GDM1 (cell line): ENCODE measurements at places on chromosomes 16 and 17.
A peak's percentile ranks its signal among the peaks of the same experiment; 100 is the strongest.

DNA sequence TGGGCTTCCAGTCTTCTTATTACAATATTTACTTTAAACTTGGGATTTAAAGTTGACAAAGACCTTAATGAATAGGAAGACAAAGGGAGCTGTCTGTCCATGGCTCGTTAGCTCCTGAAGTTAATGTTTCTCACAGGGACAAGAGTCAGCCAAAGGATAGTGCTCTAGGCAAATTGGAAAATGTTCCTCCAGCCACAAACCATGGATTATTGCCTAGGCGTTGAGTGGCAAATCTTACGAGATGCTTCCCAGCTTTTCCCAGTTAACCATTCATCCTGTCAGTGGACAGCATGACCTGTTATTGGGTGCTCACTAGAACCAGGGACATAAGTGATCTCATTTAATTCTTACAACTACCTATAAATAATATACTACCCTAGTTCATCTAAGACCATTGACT is 3.6 kb downstream of the TEX2 start:
- DNase-seq, result no peak

DNA sequence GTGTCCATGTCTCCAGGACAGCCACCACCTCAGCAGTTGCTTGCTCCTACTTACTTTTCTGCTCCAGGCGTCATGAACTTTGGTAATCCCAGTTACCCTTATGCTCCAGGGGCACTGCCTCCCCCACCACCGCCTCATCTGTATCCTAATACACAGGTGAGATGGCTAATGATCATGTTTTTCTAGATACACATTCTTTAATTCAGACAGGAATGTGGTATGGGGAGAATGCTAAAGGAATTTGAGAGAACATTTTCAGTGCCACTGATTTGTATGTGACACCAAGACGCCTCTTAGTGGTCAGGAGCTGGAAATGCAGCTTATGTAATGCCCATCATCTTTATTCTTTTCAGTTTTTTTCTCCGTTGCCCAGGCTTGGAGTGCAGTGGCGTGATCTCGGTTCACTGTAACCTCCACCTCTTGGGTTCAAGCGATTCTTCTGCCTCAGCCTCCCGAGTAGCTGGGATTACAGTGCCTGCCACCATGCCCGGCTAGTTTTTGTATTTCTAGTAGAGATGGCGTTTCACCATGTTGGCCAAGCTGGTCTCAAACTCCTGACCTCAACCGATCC is 8.9 kb upstream of the RAPGEFL1 start:
- DNase-seq, result peak; percentile 43

- no peak for DNase-seq
These were observed 1.8 kb downstream of the VASN start for GRCh38 chr16:4373356-4373908.

- DNase-seq, result no peak
These were observed at the start of gene TAT for GRCh38 chr16:71576971-71577370. Gene TAT (minus strand): TSS chr16:71577092. CDS start chr16:71576415, 677 bp downstream.

GRCh38 chr17:17412326-17412725 is 64.5 kb upstream of the MED9 start:
- DNase-seq, result no peak

GRCh38 chr17:74353446-74354060 is 8.1 kb downstream of the BTBD17 start:
- no peak for DNase-seq

DNA sequence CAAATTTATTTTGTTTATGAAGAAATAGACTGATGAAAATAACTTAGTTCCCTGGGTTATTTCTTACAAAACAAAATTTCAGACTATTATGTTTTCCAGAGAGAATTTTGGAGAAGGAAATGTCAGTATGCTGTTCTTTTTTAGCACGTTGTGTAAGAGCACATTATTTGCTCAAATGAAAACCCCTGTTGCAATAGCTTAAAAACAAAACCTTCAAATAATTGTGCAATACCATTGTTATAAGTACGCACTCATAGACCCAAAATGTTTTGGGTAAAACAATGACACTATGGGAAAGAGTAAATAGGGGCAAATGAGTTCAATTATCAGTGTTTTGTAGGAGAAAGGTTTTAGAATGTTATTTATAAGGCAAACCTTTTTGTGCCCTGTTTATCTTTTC is 18.2 kb downstream of the VMP1 start:
- no peak for DNase-seq
